Activated T-cell treated with anti-CD3 and anti-CD28 coated beads for 48 hours (primary cell): ENCODE measurements at places on chromosomes 5 and 9.

- DNase-seq, result no peak
These were observed 111.7 kb upstream of the C6 start for GRCh38 chr5:41325074-41325473.

GRCh38 chr9:6805532-6805931, 47.8 kb downstream of the KDM4C start:
- DNase-seq, result no peak

DNA sequence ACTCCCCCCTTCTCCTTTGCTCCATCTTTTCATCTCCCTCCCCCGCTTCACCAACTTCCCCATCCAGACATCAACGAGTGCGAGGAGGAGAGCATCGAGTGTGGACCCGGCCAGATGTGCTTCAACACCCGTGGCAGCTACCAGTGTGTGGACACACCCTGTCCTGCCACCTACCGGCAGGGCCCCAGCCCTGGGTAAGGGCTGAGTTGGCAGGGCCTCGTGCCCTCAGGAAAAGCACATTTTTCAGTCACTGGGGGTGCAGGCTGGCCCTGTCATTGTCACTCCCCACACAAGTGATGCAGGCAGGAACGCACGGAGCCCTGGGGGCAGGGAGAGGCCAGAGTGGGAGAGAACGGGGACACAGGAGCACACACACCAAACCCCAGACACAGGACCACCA, 12.4 kb upstream of the ASS1 start:
- DNase-seq, result no peak

- no peak for DNase-seq
These were observed 124.9 kb downstream of the SLC12A2 start for GRCh38 chr5:128208436-128208835.

GRCh38 chr5:160054831-160055230, 45.9 kb downstream of the TTC1 start:
- no peak for DNase-seq

DNA sequence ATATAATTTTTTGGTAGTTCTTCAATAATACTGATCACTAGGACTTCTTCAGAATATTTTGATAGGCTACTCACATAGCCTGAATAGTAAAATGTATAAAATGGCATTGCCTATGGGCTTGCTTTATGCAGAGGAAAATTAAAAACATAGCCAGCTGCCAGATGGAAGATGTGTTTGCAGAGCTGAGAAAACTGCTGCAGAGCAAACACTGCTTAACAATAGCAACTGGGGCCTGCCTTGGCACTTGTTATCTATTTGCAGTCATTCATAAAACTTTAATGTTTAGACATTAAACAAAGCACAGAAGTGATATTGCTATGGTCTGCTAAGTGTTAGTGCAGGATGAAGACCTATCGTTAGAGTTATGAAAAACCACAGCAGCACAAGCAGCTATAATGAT, 151.5 kb upstream of the SMC2 start:
- DNase-seq, result no peak

DNA sequence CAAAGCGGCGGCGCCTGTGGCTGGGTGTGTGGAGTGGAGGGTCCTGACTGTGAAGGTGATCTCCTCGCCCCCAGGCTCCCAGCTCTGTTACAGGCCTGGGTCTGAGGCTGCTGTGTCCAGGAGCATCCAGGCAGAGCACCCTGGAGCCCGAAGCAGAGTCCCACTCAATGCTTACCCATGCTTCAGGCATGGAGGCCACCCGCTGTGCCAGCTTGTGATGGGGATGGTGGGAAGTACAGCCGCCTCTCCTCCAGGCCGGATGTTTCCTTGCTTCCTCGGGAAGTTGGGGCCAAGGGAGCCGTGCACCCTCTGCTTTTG, 255.9 kb upstream of the IRX1 start:
- no peak for DNase-seq

- DNase-seq, result no peak
These were observed 47.7 kb downstream of the CNTRL start for GRCh38 chr9:121122246-121123032.

GRCh38 chr5:124054564-124054963, 542.6 kb downstream of the CSNK1G3 start:
- no peak for DNase-seq

DNA sequence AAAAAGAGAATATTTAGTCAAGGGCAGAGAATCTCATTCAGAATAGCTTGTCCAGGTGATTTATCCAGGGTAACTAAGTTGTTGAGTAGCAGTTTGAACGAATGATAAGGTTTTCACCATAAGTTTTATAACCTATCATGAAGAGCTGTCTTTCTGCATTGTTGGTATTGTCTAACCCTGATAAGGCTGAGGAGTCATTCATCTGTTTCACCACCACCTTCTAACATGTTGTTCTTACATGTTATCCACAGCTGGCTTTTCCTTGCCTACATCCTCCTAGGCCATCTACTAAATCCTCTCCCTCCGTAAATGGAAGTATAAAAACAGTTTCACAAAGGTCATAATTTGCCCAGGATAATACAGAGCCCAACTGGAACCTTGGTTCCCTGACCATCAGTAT, 24.1 kb downstream of the ZNF462 start:
- no peak for DNase-seq

- no peak for DNase-seq
These were observed 262.9 kb downstream of the PIK3R1 start for GRCh38 chr5:68478301-68479095.

DNA sequence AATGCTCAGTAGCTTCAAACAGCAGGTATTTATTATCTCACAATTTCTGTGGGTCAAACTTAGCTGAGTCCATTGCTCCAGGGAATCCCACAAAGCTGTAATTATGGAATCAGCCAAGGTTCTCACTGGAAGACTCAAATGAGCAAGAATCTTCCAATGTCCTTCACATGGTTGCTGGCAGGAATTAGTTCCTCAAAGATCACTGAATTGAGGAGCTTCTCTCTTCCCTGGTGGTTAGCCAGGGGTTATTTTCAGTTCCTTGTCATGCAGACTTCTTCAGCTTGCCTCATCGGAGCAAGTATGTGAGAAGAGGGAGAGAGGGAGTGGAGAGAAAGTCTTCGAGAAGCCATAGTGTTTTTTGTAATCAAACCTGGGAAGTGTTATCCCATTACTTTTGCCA, 2331.9 kb downstream of the MAT2B start:
- no peak for DNase-seq

- no peak for DNase-seq
These were observed 2.1 kb downstream of the SLC6A3 start for GRCh38 chr5:1443171-1443570.

GRCh38 chr9:445033-445432, 230.4 kb downstream of the DOCK8 start:
- DNase-seq, result no peak

- no peak for DNase-seq
These were observed 4.9 kb upstream of the IL4 start for GRCh38 chr5:132668706-132669454.

GRCh38 chr5:138594305-138595058, 19.3 kb upstream of the HSPA9 start:
- DNase-seq, result no peak

DNA sequence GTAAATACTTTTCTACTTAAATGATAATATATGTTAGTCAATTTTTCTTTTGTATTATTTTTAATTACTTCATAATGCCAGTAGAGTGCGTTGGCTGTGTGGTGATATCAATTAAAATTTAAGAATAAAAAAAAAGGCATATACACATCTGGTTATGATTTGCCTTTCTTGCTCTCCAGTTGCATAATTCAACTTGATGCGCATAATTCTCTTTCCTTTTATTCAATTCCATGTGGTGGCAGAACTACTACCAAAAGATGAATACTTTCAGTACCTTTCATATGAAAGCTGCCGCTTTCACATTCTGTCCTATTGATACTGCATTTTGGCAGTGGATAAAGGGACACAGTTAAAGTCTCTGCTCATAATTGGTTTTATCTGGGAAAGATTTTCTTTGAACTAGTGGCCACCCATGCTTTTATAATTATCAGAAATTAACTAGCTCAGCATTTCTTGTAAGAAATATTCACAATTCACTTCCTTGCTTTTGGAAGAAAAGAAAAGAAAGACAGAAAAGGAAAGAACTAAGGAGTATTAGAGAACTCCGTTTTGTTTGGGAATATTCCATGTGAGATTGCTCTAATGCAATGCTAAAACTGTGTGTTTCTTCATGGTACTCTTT, 12.3 kb upstream of the ADGRV1 start:
- DNase-seq, result no peak

GRCh38 chr5:115838885-115839518, 2.4 kb downstream of the ATG12 start:
- no peak for DNase-seq

- DNase-seq, result no peak
These were observed 685.6 kb downstream of the CETN3 start for GRCh38 chr5:89723907-89724306.
